ENCODE measurements at places on chromosomes 2 and 18.

DNA sequence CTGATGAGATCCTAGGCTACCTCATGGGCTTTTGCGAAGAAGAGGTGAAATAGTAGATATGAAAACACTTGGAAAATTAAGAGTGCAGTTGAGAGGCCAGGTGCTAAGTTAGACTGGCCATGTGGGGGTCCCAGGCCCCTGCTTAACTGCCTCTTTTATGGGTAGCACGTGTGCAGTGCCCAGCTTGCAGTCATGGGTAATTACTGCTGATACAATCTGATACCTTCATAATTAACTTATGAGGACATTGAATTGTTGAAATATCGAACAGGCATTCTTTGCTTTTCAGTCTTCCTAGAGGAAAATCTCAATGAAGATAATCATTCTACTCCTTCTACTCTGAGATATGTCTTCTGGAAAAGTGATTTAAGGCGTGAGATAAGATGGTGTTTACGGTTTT, 11.6 kb downstream of the TRAF3IP1 start:
- no peak for DNase-seq

- DNase-seq, result peak; percentile 25
These were observed 19.2 kb upstream of the IL36G start for GRCh38 chr2:112958428-112959108.

- DNase-seq, result no peak
These were observed 28.0 kb upstream of the ARHGEF4 start for GRCh38 chr2:130808482-130809268.

GRCh38 chr2:233115121-233115520, 55.0 kb downstream of the INPP5D start:
- DNase-seq, result no peak

- DNase-seq, result no peak
These were observed 26.2 kb downstream of the GPATCH11 start for GRCh38 chr2:37110306-37111212.

GRCh38 chr18:49537232-49537896, 24.5 kb upstream of the LIPG start:
- DNase-seq, result no peak

DNA sequence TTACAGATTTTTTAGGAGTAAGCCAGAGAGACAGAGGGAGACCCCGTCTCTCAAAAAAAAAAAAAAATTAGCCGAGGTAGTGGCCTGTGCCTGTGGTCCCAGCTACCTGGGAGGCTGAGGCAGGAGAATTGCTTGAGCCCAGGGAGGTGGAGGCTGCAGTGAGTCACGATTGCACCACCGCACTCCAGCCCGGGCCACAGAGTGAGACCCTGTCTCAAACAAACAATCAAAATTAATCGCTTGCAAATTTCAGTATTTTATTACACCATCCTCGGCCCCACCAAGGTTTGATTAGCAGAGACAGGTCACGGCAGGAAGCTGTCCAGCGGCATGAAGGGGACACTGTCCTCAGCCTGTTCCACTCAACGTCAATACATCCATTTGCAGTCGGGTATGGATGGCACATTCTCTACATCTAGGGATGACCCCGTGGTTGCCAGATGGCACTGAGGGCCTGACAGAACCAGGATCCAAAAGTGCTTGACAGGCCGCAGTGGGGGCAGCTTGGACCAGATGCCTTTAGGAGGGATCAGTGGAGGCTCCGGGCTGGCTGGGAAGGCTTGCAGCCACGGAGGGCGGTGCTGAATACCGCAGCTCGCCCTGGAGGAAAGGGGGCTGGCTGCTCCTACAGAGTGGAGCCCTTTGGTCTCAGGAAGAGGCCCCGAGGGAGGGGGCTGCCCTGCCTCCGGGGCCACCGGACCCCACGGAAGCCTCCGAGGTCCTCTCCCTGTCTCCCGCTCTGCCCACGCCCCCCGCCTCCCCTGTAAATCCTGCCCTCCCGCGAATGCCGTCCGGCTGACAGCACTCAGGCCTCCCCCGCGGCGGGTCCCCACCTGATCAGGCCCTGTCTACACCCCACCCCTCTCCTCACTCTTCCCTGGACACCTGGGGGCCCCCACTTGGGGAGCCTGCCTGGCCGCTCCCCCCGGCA, 13.1 kb downstream of the ASPRV1 start:
- DNase-seq, result peak; percentile 16

DNA sequence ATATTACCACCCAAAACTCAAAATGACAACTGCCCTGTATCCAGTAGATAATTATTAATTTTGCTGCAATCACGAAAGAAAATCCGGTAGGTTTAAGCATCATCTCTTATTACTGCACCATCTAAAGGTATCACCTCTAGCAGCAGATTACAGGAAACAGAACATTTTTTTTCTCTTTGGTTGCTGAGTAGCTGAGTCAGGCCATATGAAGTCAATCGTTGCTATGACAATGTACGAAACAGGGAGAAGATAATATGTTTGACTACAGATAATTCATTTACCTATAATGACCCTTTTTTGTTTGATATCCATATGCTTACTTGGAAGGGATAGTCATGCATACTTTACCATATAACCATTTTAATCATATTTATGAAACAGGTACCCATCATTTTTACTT, 831.6 kb upstream of the CHAC2 start:
- no peak for DNase-seq

- DNase-seq, result no peak
These were observed 6.5 kb downstream of the MERTK start for GRCh38 chr2:111904726-111905474.

DNA sequence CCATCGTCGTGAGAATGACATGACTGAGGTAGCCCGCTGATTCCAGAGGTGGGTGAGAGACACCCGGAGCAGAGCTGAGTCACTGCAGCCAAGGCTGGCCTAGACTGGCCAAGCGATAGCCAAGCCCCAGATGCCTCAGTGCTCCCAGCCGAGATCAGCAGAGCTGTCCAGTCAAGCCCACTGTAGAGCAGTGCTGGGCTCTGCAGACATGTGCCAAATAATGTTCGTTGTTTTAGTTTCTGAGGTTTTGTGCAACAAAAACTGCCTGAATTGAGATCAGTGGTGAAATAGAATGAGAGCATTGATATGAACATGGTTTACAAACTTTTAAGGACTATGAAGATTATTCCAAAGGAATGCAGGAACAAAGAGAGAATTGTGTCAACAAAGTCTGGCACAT, 42.1 kb downstream of the INSIG2 start:
- DNase-seq, result no peak

DNA sequence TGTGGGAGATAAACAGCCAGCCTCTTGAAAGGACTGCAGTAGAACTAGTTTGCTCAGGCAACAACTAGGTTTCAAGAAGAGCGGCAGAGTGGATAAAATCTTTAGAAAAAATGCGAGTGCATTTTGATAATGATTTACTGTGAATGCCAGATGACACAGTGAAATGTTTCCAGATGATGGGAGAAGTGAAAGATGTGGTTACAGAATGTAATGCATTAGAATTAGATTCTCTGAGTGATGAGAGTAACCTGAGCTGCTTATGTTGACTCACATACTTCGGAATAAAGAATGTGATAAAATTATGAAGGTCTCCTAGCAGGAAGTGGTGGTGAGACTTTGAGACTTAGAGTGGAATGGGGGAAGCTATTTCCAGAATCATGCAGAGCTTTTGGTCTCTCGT, 184.3 kb downstream of the GULP1 start:
- DNase-seq, result no peak

DNA sequence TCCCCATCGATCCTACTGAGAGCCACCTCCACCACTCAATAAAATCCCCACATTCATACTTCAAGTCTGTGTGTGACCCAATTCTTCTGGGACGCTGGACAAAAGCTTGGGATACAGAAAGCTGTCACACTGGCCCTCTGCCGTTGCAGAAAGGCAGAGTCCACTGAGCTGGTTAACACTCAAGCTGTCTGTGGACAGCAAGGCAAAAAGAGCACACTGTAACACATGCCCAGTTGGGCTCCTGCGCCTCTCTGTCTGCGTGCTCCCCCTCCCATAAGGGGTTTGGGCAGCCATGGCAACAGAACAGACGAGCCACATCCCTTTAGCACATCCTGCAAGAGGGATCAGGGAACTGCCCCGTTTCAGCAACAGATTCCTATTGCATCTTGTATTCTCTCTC, 106.9 kb upstream of the RGPD4 start:
- no peak for DNase-seq

GRCh38 chr2:2014251-2014771, 270.0 kb upstream of the PXDN start:
- no peak for DNase-seq

- DNase-seq, result peak; percentile 68
These were observed 1304.3 kb upstream of the DDX18 start for GRCh38 chr2:116510117-116510671.

DNA sequence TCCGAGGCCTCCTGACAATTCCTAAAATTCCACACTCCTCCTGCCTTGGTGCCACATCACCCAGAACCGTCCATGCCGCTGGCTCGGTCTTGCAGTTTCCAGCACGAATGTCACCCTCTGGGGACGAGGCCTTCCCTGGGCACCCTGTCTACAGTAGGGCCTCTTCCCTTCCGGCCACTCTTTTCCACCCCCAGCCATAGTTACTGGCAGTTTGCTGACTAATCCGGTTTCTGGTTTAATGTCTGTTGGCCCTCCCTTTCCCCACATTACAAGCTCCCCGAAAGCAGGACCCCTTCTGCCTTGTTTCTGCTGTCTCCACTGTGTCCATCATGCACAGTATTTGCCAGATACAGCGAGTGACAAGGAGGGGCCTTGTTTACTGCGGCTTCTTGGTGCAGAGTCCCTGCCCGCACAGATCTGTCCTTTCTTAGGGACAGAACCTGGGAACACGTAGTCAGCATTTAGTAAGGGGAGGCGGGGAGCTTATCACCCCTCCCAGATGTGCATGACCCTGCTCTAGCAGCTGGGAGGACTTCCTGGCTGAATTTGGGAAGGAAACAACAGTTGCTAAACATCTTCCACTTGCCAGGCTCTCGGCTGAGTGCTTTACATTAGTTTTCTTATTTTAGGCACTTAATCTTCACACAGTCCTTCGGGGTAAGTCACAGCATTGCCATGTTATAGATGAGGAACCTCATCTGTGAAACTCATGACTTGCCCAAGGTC, 23.6 kb upstream of the CATIP start:
- no peak for DNase-seq

GRCh38 chr18:6368017-6368416, 46.7 kb downstream of the L3MBTL4 start:
- DNase-seq, result no peak

- no peak for DNase-seq
These were observed 96.1 kb downstream of the UGGT1 start for GRCh38 chr2:128187032-128187654.

- peak; percentile 2 for DNase-seq
These were observed 13.2 kb downstream of the MAP4K4 start for GRCh38 chr2:101710471-101711318.

GRCh38 chr2:112754564-112754963, 9.8 kb downstream of the CKAP2L start:
- no peak for DNase-seq

DNA sequence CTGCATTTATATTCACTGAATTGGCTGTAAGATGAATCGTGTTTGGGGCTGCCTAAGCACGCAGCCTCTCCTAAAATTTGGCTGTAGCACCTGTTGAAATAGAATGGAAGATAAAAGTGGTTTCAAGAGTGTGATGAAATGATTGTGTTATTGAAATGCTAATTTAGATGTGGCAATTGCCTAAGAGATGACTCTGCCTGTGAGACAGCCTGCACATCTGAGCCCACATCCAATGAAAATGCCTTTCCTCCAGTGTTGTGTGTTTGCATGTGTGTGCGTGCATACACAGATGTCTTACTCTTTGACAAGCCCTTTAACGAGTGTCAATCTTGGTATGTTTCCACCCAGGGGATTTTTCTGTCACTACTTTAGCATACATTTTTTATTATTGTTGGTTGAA, 346.9 kb downstream of the MEIS1 start:
- no peak for DNase-seq

GRCh38 chr2:197920088-197920487, 115.7 kb downstream of the PLCL1 start:
- no peak for DNase-seq

GRCh38 chr2:201929281-201930026, 104.2 kb upstream of the FZD7 start:
- DNase-seq, result no peak

DNA sequence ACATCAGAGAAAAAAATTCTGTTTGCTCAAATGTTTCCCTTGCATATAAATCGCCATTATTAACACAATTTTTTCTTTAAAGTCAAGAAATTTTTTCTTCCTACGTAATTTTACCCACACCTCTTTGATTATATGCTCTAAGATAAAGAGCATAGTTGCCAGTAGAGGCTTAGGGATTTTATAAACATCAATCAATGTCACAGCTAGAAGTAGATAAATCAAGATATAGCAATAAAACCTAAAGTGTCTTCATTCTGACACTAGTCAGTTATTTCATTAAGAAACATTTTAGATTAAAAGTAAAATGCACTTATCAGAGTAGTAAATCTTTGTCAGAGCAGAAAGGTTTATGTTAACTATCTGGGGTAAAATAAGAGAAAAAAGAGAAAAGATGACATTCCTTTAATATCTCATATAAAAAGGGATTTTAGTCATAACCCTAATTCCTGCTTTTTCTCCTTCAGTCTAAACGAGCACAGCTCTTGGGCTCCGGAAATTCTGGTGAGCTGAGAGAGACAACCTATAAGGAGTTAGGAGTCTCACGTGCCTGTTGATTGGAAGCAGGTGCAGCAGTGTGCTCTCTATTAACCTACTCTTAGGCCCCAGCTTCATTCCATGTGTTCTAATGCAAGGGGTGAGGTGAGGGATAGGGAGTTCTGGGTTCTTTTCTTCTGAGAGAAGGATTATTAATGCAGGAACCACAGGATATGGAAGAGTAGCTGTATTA, 172.4 kb upstream of the GULP1 start:
- no peak for DNase-seq

DNA sequence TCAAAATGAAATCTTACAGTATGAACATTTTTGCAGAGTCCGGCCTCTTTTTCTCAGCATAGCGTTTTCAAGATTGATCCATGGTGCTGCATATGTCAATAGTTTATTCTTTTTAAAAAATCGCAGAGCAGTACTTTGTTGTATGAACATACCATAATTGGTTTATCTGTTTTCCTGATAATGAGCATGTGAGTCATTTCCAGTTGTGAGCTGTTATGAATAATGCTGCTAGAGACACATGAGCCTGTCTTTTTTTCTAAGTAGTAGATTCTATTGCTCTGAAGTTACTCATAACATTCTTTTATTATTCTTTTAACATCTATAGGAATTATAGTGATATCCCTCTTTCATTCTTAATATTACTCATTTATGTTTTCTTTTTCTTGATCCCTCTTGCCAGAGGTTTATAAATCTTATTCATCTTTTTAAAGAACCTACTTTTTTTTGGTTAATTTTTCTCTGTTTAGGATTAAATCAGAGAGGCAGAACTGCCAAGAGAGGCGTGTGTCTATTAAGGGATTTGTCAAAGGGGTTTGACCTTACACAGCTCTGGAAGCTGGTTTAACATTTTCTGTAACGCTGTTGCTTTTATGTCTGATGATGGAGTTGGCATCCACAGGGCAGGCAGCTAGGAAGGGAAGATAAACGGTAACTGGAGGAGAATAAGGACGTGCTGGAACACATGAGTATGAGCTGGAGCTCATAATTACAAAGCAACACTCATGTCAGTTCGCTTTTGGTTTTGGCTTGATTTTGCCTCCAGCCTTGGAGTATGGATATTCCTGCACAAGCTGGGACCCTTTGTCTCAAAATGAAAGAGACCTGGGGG, 47.4 kb downstream of the MGAT5 start:
- no peak for DNase-seq
